ENCODE measurements at places on chromosomes 6 and 20.
A peak's percentile ranks its signal among the peaks of the same experiment; 100 is the strongest.

DNA sequence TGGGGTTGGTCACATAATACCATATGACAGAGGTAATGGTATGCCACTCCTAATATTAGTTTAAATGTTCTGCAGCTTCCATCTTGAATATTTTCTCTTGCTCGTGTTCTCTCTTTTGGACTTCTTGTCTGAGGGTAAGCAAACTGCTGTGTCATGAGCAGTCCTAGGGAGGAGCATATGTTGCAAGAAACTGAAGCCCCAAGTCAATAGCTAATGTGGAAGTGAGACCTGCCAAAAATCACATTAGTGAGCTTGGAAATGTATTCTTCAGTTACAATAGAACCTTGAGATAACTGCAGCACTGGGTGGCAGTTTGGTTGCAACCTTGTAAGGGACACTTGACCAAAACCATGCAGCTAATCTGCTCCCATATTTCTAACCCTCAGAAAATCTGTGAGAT, 178.2 kb upstream of the IMPG1 start:
- no peak for DNase-seq

- no peak for DNase-seq
These were observed 79.6 kb downstream of the OLIG3 start for GRCh38 chr6:137414599-137414998.

- no peak for DNase-seq
These were observed 78.5 kb upstream of the PHACTR1 start for GRCh38 chr6:12637960-12638641.

- no peak for DNase-seq
These were observed 41.3 kb downstream of the TTI1 start for GRCh38 chr20:37991908-37992307.

DNA sequence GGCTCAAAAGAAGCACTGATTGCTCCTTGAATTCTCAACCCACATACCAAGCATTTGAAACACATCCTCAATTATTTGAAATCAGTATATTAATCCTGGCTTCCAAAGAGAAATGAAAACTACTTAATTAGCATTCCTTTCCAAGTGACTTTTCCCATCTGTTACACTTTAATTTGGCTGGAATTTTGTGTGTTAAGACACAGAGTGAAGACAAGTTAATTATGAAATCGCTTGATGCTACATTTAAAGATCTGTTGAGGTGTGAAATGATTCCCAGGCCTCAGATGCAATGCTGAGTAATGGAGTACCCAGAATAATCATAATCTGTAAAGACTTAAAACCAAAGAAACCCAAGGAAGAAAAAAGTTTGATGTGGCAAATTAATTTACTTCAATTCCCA, 241.4 kb downstream of the ADGB start:
- DNase-seq: no peak

DNA sequence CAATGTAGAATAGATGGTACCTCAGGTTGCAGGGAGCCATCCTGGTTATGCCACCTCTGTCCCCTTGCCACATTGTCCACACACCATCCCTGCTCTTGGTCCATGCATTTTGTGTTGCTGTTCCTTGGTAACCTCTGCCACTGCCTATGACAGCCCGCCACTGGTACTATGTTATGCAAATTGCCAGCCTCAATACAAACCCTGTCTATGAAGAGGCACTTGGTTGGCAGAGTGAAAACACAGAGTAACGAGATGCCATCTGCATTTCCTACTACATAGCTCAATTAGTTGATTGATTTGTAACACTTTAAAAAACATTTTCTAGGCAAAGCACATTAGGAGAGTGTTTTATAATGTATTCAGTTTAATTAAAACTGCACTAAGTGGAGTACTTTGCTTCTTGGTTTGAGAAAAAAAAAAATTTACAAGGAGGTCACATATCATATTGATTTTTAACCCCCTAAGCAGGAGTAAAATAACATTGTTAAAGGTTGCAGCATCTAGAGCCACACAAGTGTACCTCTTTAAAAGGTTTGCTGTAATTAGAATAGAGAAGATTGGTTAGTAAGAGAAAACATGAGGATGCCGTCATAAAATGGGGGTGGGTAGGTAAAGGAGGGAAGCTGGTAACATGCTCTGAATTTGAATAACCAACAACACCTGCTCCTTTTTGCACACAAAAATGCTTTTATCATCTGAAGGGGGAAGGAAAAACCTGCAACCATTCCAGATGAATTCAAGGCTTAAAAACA, 817.1 kb downstream of the KIF16B start:
- peak; percentile 40 for DNase-seq

DNA sequence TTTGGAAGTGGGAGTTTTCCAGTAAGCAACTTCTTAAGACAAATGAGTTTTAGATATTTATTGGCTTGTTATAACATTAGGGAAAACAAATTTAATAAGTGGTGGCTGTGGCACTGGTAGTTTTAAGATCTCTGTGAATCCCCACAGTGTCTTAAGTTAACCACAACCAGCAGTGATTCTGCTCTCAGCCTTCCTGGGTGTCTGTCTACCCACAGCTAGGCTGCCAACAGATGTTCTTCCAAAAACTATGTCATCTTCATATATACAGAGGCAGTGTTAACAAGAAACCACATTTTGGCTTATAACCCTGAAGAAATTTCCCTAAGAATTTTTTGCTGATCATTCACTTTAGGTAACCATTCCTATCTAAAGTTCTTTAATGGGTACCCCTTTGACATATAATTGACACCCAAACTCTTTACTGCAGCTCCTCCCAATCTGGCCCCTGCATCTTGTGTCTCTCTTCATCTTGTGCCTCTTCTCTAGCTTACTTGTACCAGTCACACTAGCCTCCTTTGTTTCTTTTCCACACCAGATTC, 52.7 kb downstream of the TOP1 start:
- no peak for DNase-seq

DNA sequence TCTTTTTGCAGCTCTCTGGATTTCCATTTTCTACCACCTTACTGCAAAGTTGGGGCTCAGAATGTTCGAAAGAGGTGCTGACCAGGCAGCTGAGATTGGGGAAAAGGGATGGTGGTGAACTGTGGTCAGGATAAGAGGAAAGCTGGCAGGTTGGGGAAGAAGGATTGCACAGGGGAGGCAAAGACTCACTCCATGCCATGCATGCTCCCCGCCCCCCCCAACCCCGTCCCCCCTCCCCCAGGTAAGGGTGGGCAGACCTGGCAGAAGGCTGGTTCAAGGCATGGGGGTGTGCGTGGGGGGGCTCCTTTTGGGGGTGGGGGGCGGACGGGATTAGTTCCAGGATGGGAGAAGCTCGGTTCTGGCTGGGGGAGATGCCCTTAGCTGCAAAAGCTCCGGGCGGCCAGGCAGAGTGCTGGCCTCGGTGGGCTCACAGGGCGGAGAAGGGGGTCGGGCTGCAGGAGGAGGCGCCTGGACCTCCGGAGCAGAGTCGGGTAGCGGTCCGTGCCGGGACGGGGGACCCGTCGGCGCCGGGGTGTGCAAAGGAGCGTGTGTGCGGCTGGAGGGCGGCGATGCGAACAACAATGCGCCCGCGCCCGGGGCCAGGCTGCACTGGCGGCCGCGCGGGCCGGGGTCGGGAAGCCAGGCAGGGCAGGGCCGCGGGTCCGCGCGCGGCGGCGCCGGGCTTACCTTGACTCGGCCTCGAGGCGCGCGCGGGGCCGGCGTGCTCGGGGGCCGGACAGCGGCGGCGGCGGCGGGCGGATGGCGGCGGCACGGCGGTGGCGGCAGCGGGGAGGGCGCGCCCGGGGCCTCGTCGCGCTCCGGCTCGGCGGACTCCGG, 880 bp downstream of the ADNP start:
- no peak for DNase-seq

GRCh38 chr6:68875403-68875802, 240.3 kb downstream of the ADGRB3 start:
- DNase-seq: no peak

GRCh38 chr20:24776755-24777271, 172.3 kb upstream of the CST7 start:
- DNase-seq: no peak

DNA sequence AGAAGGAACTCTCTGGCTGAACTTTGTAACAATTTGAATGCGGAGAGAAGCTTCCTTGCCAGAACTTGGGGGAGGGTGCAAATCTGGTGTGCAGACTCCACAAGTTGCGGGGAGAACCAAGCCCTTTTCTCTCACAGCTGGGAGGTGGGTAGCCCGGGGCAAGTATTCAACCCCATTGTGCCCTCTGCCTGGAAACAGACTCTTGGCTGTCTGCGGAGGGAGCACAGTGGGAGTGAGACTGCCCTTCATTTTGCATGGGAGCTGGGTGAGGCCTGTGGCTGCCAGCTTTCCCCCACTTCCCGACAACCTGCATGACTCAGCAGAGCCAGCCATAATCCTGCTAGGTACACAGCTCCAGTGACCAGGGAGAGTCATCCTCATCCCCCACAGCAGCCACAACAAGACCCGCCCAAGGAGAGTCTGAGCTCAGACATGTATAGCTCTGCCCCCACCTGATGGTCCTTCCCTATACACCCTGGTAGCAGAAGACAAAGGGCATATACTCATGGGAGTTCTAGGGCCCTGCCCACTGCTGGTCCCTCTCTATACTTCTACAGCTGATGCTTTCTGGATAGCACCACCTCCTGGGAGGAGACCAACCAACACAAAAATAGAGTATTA, 29.4 kb upstream of the TPD52L1 start:
- DNase-seq: no peak

- DNase-seq: peak; percentile 41
These were observed 186.6 kb downstream of the LY86 start for GRCh38 chr6:6775074-6775473.
